ENCODE measurements at places on chromosomes 1 and 21.

DNA sequence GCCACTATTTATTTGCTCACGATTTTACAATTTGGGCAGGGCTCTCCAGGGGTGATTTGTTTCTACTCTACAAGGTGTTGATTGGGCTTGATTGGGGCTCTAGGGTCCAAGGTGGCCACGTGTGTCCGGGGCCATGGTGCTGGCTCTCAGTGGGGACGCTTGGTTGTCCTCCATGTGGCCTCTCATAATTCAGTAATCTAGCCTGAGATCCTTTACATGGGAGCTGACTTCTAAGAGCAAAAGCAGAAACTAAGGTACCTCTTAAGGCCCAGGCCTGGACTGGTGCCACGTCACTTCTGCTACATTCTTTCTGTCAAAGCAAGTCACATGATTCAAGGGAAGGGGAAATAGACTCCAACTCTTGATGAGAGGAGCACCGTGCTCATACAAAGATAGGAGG is 8.1 kb upstream of the PSRC1 start:
- no peak for DNase-seq

- no peak for DNase-seq
Observed at GRCh38 chr1:243475966-243476365, 220.1 kb downstream of the SDCCAG8 start.

- no peak for DNase-seq
Observed at GRCh38 chr1:6075748-6076147, 30.1 kb downstream of the KCNAB2 start.

- DNase-seq = no peak
Observed at GRCh38 chr1:125080077-125080476, 3895.3 kb downstream of the SRGAP2C start.

GRCh38 chr21:32211306-32211705 is 67.5 kb downstream of the MIS18A start:
- no peak for DNase-seq

GRCh38 chr21:36709030-36709867 is 10.3 kb downstream of the SIM2 start:
- no peak for DNase-seq

GRCh38 chr1:80468356-80468755 is 1332.4 kb upstream of the ADGRL2 start:
- DNase-seq = no peak

DNA sequence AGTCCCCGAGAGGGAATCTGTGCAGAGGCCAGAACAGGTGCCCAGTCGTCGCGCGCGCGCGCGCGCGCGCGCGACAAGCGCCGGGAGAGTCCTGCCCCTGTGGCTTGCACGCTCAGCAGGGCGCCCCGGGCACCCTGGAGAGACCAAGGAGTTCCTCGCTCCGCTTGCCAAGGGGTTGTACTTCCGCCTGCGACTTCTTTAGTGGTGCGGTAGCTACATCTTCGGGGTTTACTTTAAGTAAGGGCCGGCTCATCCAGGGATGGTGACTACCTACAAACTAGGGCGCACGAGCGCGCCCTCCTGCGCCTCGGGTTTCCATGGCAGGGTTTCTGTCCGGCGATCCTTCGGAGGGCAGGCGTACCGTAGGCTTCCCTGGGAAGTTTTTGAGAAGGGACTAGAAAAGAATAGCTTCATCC is 1.4 kb downstream of the LHX4 start:
- peak; percentile 10 for DNase-seq

- DNase-seq = no peak
Observed at GRCh38 chr21:29526545-29526944, 227.8 kb downstream of the BACH1 start.

- DNase-seq = no peak
Observed at GRCh38 chr1:32953495-32953894, 11.1 kb downstream of the RNF19B start.

GRCh38 chr1:85450832-85451231 is 14.1 kb downstream of the DDAH1 start:
- DNase-seq = no peak

GRCh38 chr1:65994223-65994622 is 201.5 kb downstream of the PDE4B start:
- no peak for DNase-seq

GRCh38 chr1:221916176-221916575 is 174.3 kb upstream of the DUSP10 start:
- no peak for DNase-seq

DNA sequence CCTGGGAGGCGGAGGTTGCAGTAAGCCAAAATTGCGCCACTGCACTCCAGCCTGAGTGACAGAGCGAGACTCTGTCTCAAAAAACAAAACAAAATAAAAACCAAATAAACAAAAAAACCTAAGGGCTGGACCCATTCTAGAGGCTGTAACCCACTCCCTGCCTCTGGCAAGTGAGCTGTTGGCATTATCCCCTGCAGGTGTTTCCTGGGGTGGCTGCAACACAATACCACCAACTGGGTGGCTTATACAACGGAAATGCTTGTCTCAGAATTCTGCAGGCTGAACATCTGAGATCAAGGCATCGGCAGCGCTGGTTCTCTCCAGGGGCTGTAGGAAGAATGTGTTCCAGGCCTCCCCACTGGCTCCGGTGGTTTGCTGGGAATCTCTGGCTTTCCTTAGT is 15.2 kb downstream of the LRRC38 start:
- DNase-seq = no peak

DNA sequence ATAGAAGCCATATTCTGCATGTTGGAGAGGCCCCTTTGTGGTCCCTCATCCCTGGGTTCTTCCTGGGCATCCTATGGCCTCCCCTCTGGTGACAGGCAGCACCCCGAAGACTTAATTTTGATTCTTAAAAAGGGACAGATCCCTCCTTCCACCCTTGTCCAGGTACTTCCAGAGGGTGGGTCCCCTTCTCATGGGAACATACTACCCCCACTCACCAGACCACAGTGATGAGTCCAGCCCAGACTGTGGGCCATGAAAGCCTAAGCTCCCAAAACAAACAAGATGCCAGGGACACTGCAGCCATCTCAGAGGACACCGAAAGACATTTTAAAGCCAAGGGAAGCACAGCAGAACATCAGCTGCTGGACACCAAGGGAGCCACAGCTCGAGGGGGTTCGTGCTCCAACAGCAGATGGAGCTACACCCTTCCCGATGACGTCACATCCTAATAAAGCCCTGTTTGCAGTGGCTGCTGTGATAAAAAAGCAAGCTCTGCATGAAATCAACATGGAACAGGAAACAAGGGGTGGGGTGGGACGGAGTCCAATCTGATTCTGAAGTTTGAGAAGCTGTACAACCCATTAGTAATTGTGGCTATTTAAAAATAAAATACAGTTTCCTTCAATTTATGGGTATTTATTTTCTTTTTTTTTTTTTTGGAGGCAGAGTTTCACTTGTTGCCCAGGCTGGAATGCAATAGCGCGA is 32.4 kb downstream of the GNB1 start:
- no peak for DNase-seq

GRCh38 chr1:19879227-19879626 is 3.0 kb upstream of the OTUD3 start:
- no peak for DNase-seq

DNA sequence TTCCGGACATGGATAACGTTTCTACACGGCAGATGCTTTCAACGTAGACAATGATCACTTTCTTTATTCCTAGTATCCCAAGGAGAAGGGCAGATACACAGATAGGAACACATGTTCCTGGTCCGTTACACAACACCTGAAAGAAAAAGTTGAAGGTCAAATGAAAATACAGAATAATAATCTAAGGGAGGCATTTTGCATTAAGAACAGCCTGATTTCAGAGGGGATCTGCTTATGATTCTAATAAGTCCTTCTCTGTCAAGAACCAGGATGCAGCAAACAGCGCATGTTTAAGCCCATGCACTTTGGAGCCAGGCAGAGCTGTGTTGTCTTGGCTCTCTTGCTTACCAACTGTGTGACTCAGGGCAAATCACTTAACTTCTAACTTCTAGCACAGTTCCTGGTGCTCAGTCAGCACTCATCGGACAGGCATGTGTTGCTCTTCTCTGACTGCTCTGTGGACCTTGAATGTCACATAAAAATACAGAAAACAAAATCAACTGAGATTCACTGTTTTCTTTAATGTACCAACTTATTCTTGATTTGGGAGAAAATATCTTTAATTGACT is 56.3 kb upstream of the CNN3 start:
- DNase-seq = no peak

DNA sequence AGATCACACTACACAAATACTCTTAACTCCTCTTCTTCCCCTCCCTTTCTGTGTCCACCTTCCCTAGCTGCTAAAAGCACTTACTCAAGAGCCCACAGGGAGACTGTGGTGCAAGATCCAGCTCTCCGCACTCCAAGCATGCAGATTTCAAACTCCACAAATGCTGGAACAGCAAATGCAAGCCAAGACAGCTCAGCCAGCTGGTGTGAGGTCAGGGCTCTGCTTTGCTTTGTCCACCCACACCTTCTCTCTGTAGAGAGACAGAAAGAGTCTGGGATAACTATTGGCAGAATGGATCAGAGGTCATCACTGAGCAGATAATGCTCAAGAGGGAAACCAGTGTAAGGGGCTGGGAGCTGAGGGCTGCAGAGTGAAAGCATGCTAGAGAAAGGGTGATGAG is 45.2 kb upstream of the DPT start:
- no peak for DNase-seq

DNA sequence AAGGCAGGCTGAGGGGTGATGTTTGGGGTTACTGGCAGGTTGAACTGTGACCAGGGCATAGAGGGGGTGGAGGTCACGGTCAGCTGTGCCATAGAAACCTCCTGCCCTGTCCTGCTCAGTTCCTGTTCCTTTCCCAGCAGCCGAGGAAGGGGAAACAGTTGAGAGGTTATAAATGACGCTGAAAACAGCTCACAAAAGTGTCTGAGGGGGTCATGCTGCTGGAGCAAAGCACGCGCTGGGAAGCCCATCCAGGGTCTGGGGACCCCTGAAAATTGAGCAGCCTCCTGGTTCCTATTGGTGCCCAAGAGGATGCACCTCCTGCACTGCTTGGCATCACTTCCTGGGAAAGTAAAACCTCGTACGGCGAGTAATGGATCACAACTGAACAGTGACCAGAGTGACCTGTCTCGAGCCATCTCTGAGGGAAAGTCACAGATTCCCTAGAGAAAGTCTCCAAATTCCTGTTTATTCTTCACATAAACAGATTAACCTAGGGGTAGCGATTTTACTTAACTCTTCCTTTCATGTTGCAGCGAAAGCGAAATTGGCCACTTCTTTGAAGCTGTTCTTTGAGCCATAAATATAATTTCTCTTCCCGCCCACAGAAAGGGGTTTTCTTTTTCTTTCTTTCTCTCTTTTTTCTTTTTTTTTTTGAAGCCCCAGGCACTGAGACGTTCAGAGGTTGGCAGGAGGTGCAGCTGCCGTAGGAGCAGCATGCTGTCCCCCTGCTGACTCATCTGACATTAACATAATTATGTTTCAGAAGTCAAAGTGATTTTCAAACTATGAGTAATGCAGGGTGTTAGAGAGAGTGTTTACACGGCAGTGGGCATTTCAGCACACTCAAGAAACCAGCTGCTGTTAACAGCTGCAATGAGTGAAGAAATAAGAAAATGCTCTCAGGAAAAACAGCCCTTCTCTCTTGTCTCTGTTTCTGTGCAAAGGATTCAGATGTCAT is 41.8 kb upstream of the ATF3 start:
- DNase-seq = peak; percentile 64

- DNase-seq = no peak
Observed at GRCh38 chr1:201456499-201457309, 12.3 kb downstream of the PHLDA3 start.

DNA sequence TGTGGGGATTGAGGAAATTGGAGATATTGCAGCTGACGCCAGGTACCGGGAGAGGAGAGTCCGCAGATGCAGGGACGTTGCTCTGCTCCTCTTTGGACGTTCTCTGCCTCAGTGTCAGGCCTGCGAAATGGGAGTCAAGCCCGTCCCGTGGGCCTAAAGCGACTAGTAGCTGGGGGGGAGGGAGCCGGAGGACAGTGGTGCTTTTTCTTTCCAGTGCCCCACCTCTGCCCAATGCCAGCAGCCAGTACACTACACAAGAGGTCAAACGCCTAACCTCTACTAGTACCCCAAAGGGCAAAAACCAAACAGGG is 413.6 kb upstream of the ESRRG start:
- DNase-seq = no peak

- DNase-seq = no peak
Observed at GRCh38 chr1:196774175-196774574, 465 bp upstream of the CFHR3 start.

GRCh38 chr1:12486401-12487005 is 131.5 kb downstream of the DHRS3 start:
- no peak for DNase-seq

GRCh38 chr1:85365851-85366250 is 89.4 kb upstream of the BCL10 start:
- no peak for DNase-seq

- no peak for DNase-seq
Observed at GRCh38 chr21:33245289-33245918, 15.7 kb downstream of the IFNAR2 start.

DNA sequence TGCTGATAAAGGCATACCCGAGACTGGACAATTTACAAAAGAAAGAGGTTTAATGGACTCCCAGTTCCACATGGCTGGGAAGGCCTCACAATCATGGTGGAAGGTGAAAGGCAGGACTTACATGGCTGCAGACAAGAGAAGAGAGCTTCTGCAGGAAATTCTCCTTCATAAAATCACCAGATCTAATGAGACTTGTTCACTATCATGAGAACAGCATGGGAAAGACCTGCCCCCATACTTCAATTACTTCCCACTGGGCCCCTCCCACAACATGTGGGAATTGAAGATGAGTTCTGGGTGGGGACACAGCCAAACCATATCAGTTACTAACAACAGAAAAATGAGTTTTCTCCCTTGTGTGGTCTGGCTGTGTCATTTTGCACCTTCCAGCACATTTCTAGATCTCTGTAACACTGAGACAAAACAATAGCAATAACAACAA is 741.4 kb downstream of the KCNT2 start:
- no peak for DNase-seq

GRCh38 chr1:66944330-66945274 is 19.8 kb downstream of the MIER1 start:
- no peak for DNase-seq

GRCh38 chr1:61659061-61659460 is 65.9 kb downstream of the TM2D1 start:
- no peak for DNase-seq

- no peak for DNase-seq
Observed at GRCh38 chr1:27547220-27548116, 56.5 kb downstream of the AHDC1 start.

GRCh38 chr1:228089519-228090380 is 7.2 kb downstream of the ARF1 start:
- DNase-seq = peak; percentile 1

DNA sequence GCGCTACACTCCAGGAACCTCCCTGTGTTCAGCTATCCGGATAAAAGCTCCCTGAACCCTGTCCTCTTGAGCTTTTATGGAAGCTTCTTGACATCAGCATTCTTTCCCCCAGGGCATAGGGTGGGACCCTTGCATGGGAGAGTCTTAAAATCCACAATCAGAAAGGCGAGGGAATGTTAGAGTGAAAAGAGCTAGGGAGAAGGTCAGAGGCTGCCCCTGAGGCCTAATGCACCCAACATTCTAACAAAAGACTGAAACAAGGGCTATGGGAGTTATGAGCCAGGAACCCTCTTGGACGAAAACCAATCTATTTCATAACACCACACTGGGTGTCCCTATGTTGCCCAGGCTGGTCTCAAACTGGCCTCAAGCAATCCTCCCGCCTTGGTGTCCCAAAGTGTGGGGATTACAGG is 36.7 kb downstream of the NEK2 start:
- DNase-seq = no peak

GRCh38 chr1:184010788-184011187 is 26.7 kb downstream of the COLGALT2 start:
- DNase-seq = no peak

Data from stimulated activated CD4-positive, alpha-beta T cell treated with anti-CD3 and anti-CD28 coated beads, Interleukin-4, amount 100 ng/mL, for 1 hour (primary cell).